ENCODE measurements at places on chromosomes 2 and 18. TPM values are rescaled to one million over a fixed set of nuclear protein-coding genes. Genes with fewer than 3 reads are reported as not detected.

- DNase-seq: no peak
Measured at GRCh38 chr2:71479261-71479660, 25.9 kb downstream of the DYSF start.

The TAF4B gene
- 1.6 TPM for total RNA-seq

The CRYGA gene
- not detected for total RNA-seq

The XIRP2 gene
- total RNA-seq: 0.06 TPM

The RGPD3 gene
- total RNA-seq: 0.14 TPM

DNA sequence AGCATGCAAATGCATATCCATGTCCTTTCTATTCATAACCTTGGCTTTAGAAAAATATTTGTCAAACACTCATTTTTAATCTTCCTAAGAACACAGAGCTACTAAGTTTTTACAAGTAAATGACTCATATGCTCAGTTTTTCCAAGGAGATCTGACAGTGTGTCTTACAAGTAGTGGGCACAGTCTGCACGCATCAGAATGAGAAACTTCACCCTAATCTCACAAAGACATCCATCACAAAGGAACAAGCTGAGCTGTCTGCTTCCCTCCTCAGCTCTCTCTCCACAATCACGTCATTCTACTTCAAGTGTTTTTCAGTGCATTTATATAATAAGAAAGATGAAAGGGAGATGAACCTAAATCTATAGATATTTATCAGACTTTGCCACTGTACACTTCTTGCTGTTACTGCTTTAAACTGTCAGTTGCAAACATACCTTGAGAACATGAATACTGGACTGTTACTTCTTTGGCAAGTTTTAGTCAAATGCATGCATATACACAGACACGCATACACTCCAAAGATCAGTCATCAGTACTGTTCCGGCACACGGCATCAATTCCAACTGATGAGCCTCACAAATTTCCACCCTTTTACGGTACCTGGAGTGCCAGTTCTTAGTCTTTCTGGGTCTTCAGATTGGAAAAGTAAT lies 75.7 kb downstream of the RBMS1 start:
- no peak for DNase-seq

- no peak for DNase-seq
Measured at GRCh38 chr2:115219296-115219695, 776.9 kb downstream of the DPP10 start.

Data from mucosa of gallbladder (tissue), 1 donor.